H1 (cell line): ENCODE measurements at places on chromosomes 1 and 21. TPM values are rescaled to one million over a fixed set of nuclear protein-coding genes. Genes with fewer than 3 reads are reported as not detected.

RNU1-4 gene
- 1,303 and 1,497 TPM in 2 replicates for total RNA-seq

DNA sequence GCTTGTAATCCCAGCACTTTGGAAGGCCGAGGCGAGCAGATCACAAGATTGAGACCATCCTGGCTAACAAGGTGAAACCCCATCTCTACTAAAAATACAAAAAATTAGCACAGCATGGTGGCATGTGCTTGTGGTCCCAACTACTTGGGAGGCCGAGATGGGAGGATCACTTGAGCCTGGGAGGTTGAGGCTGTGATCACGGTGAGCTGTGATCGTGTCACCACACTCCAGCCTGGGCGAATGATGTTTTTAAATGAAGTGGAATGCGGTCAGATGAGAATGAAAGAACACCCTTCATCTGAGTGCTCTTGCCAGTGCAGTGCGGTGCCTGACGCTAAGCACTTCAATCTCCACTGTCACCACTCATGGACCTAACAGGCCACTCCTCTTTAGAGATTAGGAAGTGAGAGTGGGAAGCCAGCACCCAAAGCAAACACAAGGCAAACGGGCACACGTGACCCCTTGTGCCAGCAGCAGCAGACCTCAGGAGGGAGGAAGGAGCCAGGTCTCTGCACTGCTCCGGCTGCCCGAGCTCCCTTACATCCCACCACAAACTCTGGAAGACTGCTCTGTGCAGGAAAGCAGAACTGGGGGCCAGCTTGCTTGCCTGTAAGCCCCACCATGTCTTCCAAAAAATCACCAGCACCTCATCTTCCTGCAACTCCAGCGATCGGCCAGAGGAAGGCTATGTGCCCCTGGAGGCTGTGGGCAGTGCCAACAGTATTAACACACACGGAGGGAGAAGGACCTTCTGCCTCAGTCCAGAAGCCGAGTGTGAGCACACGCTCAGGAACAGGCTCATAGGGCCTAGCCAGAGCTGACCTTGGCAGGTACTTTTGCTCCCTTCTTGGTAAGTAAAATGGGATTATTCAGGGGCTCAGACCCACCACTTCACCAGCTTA lies 9.7 kb downstream of the CTNNBIP1 start:
- DNase-seq, result no peak

DNA sequence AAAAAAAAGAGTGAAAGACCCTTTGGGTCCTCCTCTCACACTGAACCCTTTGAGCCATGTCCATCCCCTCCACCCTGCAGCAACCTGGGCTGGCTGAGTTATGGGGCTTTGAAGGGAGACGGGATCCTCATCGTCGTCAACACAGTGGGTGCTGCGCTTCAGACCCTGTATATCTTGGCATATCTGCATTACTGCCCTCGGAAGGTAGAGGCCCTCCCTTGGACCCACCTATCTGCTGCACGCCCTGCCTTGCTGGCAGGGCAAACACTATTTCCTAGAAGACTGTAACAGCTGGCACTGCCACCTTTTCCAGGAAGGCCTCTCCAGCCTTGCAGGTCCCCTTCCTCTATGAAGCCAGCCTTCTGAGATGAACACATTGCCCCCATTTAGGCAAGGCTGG lies 1.1 kb downstream of the SLC50A1 start:
- DNase-seq, result no peak

DNA sequence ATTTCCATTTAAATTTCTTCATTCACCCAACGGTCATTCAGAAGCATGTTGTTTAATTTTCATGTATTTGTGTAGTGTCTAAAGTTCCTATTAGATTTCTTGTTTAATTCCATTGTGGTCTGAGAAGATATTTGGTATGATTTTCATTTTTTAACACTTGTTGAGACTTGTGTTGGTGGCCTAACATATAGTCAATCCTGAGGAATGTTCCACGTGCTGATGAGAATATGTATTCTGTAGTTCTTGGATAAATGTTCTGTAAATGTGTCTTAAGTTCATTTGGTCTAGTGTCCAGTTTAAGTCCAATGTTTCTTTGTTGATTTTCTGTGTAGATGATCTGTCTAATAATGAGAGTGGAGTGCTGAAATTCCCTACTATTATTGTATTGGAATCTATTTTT lies 22.7 kb upstream of the LCE5A start:
- no peak for DNase-seq

CMPK1 gene
- 34.3 and 36.9 TPM in 2 replicates for total RNA-seq

- no peak for DNase-seq
These were observed 59.9 kb downstream of the PSMG1 start for GRCh38 chr21:39123375-39123774.

RO60 gene
- 88.0 and 103 TPM in 2 replicates for total RNA-seq

- DNase-seq, result no peak
These were observed 57.9 kb downstream of the CCDC18 start for GRCh38 chr1:93238425-93238824.

- DNase-seq, result no peak
These were observed 17.2 kb downstream of the DAP3 start for GRCh38 chr1:155706139-155706538.

GRCh38 chr1:78833491-78833890 lies 173.0 kb downstream of the ADGRL4 start:
- no peak for DNase-seq

DNA sequence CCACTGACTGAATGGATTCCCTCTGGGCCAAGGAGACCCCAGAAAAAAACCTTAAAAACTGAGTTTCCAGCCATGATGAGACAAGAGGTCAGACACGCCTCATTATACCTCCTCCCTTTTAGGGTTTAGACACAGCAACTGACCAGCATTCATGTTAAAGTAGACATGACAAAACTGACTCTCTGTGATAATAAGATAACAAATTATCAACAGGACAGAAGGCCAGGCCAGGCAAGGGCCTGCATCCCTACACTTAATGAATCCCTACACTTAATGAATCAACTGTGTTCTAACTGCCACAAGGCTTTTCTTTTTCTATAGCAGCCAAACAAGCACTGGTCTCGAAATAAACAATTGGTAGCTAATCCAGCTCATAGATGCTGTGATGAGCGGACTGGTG lies 33.3 kb upstream of the FAM89A start:
- DNase-seq, result no peak

DNA sequence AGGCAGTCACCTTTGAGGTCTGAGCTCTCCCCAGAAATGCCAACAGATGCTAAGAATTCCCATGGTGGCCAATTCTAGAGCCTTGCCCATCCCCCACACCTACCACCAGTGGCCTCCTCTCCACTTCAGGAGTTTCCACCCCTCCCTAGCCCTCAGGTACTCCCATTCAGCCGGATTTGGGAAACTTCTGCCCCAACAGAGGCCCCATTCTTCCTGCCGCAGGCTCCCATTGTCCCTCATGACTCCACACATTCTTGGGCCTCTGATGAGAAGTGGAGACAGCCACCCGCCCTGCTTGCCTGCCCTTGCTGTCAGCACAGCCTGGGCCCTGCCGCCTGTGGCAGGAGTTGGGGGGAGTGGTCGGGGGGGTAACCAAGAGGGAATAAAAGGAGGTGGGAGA lies 4.6 kb downstream of the BLACAT1 start:
- peak; percentile 61 for DNase-seq

TRIM62 gene
- 10.3 and 10.8 TPM in 2 replicates for total RNA-seq

C1QTNF12 gene
- total RNA-seq, result 3.7 and 4.9 TPM in 2 replicates

DCDC2B gene
- not detected in 2 replicates for total RNA-seq

DNA sequence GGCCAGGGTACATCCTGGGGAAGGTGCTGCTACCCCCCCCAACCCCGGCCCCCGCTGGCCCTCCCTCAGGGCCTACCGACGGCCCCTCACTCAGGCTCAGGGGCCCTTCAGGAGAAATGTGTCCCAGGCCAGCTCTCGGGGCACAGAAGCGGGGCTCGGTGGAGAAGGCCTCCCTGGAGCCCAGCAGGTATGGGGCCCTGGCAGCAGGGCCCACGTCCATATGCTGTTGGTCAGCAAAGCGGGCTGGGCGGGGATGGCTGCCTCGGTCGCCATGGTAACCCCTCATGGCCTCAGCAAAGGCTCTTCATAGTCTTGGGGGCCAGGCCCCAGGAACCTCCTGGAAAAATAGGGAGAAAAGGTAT lies 24.4 kb downstream of the DLGAP3 start:
- DNase-seq, result no peak

AVPR1B gene
- 0.42 and 0.50 TPM in 2 replicates for total RNA-seq

SYT2 gene
- total RNA-seq, result 10.7 and 11.0 TPM in 2 replicates

DNA sequence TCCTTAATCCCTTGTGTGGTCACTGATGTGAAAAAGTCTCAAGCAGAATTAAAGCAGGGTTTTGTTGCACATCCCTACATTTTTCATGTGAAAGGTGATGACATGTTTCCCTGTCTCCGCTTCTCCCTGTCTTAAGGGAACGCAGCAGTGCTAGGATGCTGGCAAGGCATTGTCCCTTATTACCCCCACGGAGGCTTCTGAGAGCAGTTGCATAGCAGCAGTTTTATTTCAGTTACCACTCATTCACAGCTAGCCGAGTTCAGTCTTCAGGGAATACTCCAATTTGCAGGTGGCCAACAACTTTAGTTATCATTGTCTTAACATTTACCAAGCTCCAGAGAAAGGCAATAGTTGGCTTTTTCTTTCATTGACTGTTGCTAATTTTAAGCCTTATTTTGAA lies 89.1 kb downstream of the CLEC20A start:
- DNase-seq, result no peak

CHIA gene
- not detected in 2 replicates for total RNA-seq

PPIAL4G gene
- not detected in 2 replicates for total RNA-seq

GNG12 gene
- total RNA-seq, result 34.5 and 35.8 TPM in 2 replicates

- DNase-seq, result no peak
These were observed 11.2 kb downstream of the SERBP1 start for GRCh38 chr1:67418839-67419586.

DNA sequence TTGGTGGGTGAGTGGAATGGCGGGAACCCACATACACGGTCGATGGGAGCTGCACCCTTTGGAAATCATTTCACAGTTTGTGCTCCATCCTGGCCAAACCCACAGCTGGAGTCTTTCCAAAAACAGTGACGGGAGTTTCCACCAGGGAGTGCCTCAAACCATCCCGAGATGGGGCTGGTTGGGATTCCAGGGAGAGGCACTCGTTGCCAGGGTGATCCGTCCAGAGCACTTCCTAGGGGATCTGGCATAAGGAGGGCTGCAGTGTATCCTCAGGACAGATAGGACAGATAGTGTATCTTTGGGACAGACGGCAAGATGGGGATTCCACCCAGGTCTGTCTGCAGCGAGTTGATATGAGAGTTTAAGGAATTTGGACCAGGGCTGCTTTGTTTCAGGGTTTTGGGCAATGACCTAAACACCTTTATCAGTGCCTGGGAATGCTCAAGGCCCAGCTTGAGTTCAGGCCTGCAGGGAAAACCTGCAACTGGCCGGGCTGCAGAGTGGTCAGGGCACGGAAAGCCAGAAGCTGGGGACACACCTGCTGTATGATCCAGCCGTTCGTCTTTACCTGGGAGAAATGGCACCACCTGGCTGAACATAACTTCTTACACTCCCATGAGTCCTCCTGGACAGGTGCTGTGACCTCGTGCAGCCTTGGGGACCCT lies 3.4 kb upstream of the POFUT2 start:
- no peak for DNase-seq

DNA sequence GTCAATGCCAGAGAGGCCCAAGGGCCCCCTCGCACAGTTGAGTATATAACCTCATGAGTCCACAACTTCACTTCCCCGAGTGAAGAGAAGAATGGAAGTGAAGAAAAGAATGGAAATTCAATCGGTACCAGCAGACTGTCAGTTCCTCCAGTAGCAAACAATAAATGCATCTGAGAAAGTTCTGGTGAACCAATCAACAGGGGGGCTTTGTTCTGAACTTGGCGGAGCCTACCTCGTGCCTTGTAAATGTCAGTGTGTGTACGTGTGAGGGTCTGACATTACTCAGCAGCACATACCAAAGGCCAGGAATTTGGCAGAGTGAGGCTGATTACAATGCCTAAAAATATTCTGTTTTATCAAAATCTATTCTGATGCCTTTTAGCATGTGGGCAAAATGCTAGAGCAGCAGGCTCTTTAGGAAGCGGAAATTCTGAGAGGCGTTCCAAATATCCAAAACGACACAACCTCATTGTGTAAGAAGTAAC lies 238.5 kb downstream of the LTN1 start:
- no peak for DNase-seq

GRCh38 chr1:162919034-162919433 lies 58.1 kb upstream of the CCDC190 start:
- DNase-seq, result no peak

LCE1E gene
- not detected in 2 replicates for total RNA-seq

PADI4 gene
- total RNA-seq, result not detected in 2 replicates

PLEKHN1 gene
- total RNA-seq, result 1.5 TPM in 2 replicates

TSPEAR gene
- 0.58 and 1.1 TPM in 2 replicates for total RNA-seq

DNA sequence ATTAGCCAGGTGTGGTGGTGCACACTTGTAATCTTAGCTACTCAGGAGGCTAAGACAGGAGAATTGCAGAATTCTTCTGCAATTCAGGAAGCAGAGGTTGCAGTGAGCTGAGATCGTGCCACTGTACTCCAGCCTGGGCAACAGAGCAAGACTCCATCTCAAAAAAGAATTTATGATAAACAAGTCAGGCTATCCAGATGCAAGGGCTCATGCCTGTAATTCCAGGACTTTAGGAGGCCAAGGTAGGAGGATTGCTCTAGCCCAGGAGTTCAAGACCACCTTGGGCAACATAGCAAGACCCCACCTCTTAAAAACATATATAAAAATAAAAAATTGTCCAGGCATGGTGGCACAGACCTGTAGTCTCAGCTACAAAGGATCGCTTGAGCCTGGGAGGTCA lies 10.5 kb upstream of the CBR3 start:
- DNase-seq, result no peak

GRCh38 chr1:67608661-67609576 lies 76.1 kb upstream of the GADD45A start:
- DNase-seq, result no peak

DNA sequence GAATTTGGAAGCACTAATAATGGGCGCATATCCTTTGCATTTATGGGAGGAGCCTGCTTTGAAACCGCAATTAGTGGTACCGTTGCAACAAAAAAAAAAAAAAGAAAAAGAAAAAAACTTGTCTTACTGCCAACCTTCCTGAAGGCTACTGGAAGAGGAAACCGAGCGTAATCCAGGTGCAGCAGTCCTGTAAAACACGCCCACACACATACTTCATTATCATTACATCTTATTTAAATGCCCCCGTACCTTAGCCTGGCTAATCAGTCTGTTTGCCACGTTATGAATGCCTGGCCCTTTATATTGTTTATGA lies 686 bp upstream of the ZNF281 start:
- DNase-seq, result no peak
